Forelimb muscle (tissue), 1 donor: ENCODE measurements at places on chromosomes 13 and 19. TPM values are rescaled to one million over a fixed set of nuclear protein-coding genes. Genes with fewer than 3 reads are reported as not detected.

DNA sequence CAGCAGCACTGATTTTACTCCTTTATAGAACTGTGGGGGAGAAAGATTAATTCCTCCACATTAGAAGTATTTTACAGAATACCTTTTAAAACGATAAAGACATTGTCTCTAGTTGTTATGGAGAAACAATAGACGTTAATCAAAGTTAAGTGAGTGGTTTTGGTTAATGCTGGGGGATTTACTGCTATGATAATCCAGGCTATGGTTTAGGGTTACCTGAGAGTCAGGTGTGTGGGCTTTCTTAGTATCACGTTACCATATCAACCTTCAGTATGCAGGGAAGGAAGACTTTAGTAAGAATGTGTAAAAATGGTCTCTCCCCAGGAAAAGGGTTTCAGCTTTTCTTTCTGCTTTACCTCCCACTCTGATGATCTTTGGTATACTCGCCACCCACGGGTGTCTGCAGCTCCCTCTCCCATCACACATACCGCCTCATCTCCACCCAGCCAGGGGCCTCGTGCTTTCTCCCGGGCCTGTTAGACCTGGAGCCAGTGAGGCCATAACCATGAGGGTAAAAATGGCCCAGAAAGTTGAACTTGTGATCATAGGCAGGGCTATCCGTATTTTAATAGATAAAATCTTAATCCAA, 45.6 kb upstream of the WDFY2 start:
- DNase-seq: no peak

GRCh38 chr13:71079638-71080037, 787.4 kb downstream of the DACH1 start:
- DNase-seq: no peak

DNA sequence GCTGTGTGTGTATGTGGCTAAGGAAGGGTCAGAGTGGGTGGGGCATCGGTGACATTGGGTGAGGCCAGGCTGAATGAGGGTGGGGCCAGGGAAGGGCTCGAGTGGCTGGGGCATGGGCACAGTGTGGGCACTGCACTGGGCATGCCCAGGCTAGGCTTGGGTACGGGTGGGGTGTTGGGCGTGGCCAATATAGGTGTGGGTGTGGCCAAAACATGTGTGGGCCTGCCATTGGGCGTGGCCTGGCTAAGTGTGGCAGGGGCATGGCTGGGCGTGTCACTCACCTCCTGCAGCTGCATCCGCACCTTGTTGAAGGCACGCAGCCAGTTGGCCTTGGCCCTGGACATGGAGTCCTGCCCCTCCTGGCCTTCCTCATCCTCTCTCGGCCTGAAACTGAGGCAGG, 33.2 kb downstream of the UNC13A start:
- no peak for DNase-seq

GRCh38 chr13:73815796-73816195, 318.4 kb downstream of the KLF12 start:
- DNase-seq: no peak

- DNase-seq: no peak
These were observed 45.3 kb downstream of the ACTN4 start for GRCh38 chr19:38692458-38693379.

Gene RXFP2
- 0.05 TPM for polyA plus RNA-seq

DNA sequence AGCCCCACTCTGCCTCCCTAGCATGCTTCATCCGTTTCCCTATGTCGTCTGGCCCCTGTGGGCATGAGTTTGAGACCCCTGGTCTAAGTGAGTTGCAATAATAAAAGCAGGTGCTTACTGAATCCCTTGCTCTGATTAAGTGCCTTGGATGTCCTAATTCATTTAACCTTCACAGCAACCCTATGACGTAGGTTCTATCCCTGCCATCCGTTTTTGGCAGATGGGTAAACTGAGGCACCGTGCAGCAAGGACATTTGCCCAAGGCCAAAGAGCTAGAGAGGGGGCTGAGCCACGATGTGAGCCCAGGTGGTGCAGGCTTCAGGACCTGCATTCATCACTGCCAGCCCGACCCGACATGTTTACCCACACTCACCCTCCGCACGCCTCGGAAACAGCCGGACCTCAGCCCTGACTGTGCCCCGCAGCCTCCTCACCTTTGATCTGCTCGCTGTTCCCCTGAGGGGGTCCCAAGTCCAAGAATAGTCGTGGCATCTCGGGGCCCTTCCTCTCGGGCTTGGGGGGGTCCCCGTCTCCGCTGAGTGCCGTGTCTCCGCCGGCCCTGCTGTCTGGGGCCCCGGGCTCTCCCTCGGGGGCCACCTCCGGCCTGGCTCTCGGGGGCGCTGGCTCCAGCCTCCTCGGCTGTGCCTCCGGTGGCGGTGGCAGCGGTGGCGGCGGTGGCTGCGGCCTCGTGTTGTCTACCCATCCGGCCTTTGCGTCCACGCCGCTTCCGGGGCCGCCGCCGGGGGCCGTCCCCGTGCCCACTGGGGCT, 14.5 kb downstream of the LMTK3 start:
- DNase-seq: no peak

GRCh38 chr13:39365879-39366278, 237.1 kb downstream of the LHFPL6 start:
- no peak for DNase-seq

Gene ADPRHL1
- 295 TPM for polyA plus RNA-seq

Gene ODAD3
- polyA plus RNA-seq: 0.20 TPM

Gene SIGLEC8
- polyA plus RNA-seq: not detected

DNA sequence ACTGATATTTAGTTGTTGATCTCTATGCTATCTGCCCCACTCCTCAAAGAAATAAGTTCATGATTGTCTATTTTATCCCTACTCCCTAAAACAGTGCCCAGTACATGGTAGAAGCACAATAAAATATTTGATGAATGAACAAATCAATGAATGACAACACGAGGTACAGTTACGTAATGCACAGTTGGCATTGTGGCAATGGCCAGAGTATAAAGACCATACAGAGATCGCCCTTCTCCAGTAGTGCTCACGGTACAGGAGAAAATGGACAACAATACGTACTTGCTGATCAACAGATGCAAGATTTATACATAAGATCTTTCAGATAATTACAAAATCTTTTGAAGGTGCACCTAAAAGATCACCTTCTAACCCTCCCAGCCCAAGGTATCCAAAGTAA, 225.4 kb downstream of the KLF12 start:
- DNase-seq: no peak

DNA sequence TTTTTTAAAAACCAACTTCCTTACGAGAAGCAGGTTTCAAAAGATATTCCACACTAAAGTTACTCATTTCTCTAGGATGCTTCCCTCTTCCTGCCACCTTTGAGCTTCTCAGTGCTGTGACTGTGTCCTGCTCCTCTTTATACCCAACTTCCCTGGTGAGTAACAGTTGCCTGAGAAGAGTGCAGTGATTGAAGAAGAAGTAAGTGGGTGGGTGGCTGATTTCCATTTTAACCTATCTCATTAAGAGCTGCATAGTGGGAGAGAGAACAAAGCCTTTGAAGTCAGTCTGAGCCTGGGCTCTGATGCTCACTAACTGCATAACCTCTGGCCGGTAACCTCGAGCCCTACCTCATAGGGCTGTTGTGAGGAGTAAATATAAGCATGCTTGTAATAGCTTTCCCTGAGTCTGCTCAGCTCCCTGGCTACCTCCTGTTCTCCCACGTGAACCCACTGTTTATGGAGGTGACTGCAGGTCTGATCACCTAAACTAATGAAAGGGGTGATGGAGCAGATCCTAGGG, 977.3 kb downstream of the UQCRFS1 start:
- DNase-seq: no peak

GRCh38 chr13:23778879-23779278, 110.3 kb downstream of the MIPEP start:
- no peak for DNase-seq

DNA sequence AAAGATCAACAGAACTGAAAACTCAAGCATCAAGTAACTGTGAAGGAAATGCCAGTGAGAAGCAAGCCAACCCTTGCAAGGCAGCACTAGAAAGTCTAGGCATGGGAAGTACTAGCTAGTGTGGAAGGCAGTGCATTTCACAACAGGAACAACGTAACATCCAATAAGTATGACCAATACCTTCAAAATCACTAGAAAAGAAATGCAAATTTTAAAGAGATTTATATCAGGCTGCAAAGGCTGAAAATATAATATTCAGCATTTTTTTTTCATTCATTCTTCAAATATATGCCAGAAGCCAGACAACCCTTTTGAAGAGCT, 121.9 kb downstream of the DLEU7 start:
- no peak for DNase-seq

DNA sequence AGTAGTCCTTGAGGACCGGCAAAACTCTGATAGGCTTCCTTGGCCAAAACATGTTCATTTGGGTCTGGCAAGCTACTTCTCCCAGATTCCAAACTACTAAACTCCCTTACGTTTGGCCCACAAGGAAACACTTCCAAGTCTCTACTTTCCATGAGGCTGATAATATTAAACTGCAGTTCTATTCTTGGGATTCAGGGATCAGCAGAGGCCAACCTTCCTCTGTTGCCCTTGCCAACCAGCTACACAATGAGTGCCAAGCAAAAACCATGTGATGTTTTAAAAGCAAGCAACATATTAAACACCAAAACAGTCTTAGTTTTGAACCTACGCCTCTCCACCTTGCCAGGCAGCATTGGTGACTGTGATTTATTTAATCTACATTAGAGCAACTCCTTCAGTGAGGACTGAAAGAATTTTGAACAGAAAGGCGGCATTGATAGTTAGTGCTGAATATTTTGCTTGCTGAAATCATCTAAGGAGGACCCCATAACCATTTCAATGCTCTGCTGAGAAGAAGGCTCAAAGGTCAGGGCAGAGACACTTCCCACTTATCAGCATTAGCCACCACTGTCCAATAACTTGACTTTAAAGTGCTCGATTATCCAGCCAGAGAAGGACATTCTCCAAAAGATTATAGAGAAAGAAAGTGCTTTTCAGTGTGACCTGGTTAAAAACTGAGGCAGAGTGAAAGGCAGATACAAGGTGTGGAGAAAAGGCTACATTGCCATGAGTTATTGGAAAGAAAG, 287.1 kb downstream of the TBC1D4 start:
- DNase-seq: no peak

DNA sequence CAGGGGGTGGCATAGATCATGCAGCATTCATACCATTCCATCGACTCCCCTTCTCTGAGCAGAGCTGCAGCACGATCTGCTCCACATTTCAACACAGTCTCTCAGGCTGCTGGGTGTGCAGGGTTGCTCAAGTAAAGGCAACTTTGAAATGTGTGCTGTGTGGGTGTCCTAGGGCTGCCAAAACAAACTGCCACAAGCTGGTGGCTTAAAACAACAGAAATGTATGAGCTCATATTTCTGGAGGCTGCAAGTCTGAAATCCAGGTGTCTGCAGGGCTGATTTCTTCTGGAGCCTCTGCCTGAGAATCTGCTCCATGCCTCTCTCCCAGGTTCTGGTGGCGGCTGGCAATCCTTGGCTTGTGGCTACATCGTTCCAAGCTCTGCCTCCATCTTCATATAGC, 63.7 kb upstream of the WDFY2 start:
- DNase-seq: no peak

Gene UBE2L5
- polyA plus RNA-seq: 0.52 TPM

DNA sequence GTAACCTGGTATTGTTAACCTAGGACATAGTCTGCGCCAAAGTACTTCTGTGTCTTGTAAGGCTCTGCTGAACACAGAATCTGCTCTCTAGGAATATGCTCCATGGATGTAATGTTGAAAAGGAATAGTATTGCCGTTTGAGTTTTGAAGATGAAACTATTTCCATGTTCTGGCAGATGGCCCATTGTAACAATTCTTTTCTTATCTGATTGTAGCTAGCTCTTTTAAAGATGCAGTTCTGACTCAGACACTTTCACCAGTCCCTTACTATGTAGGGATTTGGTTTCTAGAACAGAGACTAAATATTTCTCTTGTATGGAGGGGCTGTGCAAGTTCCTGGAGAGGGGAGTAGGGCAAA, 185.6 kb downstream of the MTUS2 start:
- DNase-seq: no peak

DNA sequence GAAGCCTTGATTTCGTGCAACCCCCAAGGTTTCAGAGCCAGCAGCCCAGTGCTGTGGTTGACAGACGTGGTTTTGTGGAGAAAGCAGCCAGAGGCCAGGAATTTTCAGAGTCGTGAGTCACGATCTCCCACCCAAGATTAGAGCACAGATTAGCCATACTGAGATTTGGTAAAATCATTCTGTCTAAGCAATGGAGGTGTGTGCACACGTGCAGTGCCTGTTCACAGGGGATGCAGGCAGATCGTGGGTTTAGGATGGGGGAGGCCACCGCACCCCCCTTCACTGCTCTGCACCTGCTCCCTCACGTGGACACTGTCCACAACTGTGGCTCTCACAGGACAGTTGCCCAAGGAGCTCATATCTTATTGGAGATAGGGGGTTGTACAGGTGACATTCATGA, 46.6 kb upstream of the GPR183 start:
- DNase-seq: no peak

Gene KLF1
- polyA plus RNA-seq: 0.42 TPM

DNA sequence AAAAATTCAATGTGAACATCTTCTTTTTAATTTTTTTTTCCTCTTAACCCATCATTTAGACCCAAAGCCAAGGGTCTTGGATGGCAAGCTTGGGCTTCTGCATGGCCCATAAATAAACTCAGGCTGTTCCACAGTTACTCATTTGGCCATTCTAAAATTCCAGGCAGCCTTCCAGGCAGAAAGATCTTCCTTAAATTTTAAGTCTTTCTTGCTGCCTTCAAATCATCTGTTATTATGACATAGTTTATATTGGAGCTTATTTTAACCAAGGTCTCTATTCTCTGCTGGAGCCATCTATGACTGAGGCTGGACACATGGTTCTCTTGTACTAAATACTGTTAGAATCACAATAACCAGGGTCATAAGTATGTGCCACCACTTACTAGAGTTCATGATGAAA, 317.3 kb upstream of the MAB21L1 start:
- no peak for DNase-seq

- peak; percentile 39 for DNase-seq
These were observed 1551.1 kb downstream of the EFNB2 start for GRCh38 chr13:104984296-104984818.

Gene PLPP2
- polyA plus RNA-seq: 0.52 TPM

- DNase-seq: no peak
These were observed 79.9 kb upstream of the RAP2A start for GRCh38 chr13:97353927-97354675.

- no peak for DNase-seq
These were observed 385.8 kb upstream of the ZNF507 start for GRCh38 chr19:31959527-31960018.

Gene OR7A5
- polyA plus RNA-seq: not detected

Gene ERICH4
- 0.19 TPM for polyA plus RNA-seq

GRCh38 chr19:11247391-11247790, 8.0 kb downstream of the ANGPTL8 start:
- DNase-seq: no peak

Gene LACC1
- polyA plus RNA-seq: 1.6 TPM

GRCh38 chr13:104389691-104390090, 1323.5 kb upstream of the SLC10A2 start:
- DNase-seq: no peak

Gene KDELR1
- polyA plus RNA-seq: 109 TPM
